ENCODE measurements at places on chromosomes 11 and 22.
A peak's percentile ranks its signal among the peaks of the same experiment; 100 is the strongest.

GRCh38 chr11:32466279-32466915 is 31.1 kb upstream of the WT1 start:
- H3K36me3 ChIP-seq, result no peaks in the 10 kb centered on the region
- peaks cover 31% of the 10 kb centered on the region for H3K27me3 ChIP-seq
- H3K4me3 ChIP-seq, result no peak overlapping the region
- H3K27ac ChIP-seq, result no peak overlapping the region
- H3K4me1 ChIP-seq, result no peaks in the 10 kb centered on the region

- H3K27me3 ChIP-seq, result no peaks in the 10 kb centered on the region
- DNase-seq, result no peak
- H3K36me3 ChIP-seq, result peaks cover 1% of the 10 kb centered on the region
- H3K4me1 ChIP-seq, result peaks cover 29% of the 10 kb centered on the region
- no peak overlapping the region for H3K27ac ChIP-seq
- H3K4me3 ChIP-seq, result no peak overlapping the region
These were observed 24.8 kb downstream of the ACER3 start for GRCh38 chr11:76885390-76886097.

- DNase-seq, result no peak
- no peak overlapping the region for H3K4me3 ChIP-seq
- no peaks in the 10 kb centered on the region for H3K36me3 ChIP-seq
- H3K27ac ChIP-seq, result no peak overlapping the region
These were observed 643.6 kb downstream of the ETS1 start for GRCh38 chr11:127943763-127944162.

GRCh38 chr22:30113494-30113893 is 33.2 kb downstream of the HORMAD2 start:
- H3K27ac ChIP-seq, result no peak overlapping the region
- H3K27me3 ChIP-seq, result peaks cover 4% of the 10 kb centered on the region
- no peaks in the 10 kb centered on the region for H3K4me1 ChIP-seq

DNA sequence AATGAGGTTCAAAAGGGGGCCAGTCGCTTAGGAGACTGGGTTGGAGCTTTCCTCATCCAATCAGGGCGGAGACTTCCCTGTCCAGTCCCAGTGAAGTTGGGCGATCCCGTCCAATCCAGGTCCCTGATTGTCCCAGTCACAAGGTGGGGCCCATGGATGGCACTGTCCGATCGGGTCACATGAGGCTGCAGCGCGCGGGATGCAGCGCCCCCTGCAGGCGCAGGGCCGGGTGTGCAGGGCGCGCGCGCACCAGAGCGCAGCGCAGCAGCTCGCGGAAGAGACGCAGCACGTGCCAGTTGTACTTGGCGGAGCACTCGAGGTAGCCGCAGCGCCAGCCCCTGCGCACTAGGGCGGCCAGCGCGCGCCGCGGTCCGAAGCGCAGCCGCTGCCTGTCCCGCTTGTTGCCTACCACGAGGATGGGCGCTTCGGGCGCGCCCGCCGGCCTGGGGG is 2.3 kb downstream of the RASL10A start:
- no peak for DNase-seq
- no peak overlapping the region for H3K27ac ChIP-seq
- H3K27me3 ChIP-seq, result peaks cover 48% of the 10 kb centered on the region
- no peak overlapping the region for H3K4me3 ChIP-seq
- peaks cover 9% of the 10 kb centered on the region for H3K36me3 ChIP-seq

GRCh38 chr11:18705651-18706281 is 7.2 kb downstream of the TMEM86A start:
- H3K4me3 ChIP-seq, result peak overlapping the region; percentile 91
- H3K27me3 ChIP-seq, result peaks cover 11% of the 10 kb centered on the region
- H3K4me1 ChIP-seq, result peaks cover 11% of the 10 kb centered on the region
- H3K36me3 ChIP-seq, result peaks cover 7% of the 10 kb centered on the region

DNA sequence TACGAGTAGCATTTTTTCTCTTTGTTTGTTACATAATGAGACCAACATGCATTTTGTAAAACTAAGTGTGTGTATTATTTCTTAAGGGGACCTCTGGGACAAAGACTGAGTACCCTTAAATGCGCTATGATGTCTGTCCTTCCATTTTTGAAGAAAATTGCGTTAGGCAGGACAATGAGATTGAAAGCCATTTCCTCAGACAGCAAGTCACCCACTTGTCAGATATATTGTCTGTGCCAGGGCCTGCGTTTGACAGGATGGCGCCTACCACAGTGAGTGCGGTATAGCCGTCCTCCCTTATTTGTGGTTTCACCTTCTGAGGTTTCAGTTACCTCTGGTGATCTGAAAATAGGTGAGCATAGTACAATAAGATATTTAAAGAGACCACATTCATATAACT is 2.2 kb downstream of the AP2A2 start:
- peak overlapping the region; percentile 80 for H3K4me3 ChIP-seq
- H3K4me1 ChIP-seq, result peaks cover 43% of the 10 kb centered on the region
- H3K27me3 ChIP-seq, result no peaks in the 10 kb centered on the region
- H3K36me3 ChIP-seq, result peaks cover 27% of the 10 kb centered on the region
- no peak for DNase-seq
- no peak overlapping the region for H3K27ac ChIP-seq

DNA sequence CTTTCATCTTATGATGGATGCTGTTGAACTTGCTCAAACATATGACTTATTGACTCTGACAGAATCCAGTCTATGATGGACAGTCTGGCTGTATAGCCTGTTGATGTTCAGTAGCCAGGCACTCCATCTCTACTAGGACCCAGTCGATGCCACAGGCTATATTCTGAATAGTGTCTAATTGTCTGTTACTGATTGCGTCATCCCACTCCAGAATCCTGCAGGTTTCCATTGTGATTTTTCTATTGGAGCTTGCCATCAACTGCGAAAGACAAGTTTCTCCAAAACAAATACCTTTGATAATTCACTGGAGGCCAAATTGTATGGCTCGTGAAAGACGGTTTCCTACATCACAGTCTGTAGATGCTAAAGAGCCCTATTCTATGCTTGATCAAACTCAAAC is 481.7 kb upstream of the CHORDC1 start:
- no peak for DNase-seq
- no peaks in the 10 kb centered on the region for H3K36me3 ChIP-seq
- H3K4me3 ChIP-seq, result no peak overlapping the region

GRCh38 chr11:130031945-130032344 is 29.3 kb upstream of the PRDM10 start:
- H3K4me3 ChIP-seq, result no peak overlapping the region
- peaks cover 10% of the 10 kb centered on the region for H3K27me3 ChIP-seq
- no peak for DNase-seq

DNA sequence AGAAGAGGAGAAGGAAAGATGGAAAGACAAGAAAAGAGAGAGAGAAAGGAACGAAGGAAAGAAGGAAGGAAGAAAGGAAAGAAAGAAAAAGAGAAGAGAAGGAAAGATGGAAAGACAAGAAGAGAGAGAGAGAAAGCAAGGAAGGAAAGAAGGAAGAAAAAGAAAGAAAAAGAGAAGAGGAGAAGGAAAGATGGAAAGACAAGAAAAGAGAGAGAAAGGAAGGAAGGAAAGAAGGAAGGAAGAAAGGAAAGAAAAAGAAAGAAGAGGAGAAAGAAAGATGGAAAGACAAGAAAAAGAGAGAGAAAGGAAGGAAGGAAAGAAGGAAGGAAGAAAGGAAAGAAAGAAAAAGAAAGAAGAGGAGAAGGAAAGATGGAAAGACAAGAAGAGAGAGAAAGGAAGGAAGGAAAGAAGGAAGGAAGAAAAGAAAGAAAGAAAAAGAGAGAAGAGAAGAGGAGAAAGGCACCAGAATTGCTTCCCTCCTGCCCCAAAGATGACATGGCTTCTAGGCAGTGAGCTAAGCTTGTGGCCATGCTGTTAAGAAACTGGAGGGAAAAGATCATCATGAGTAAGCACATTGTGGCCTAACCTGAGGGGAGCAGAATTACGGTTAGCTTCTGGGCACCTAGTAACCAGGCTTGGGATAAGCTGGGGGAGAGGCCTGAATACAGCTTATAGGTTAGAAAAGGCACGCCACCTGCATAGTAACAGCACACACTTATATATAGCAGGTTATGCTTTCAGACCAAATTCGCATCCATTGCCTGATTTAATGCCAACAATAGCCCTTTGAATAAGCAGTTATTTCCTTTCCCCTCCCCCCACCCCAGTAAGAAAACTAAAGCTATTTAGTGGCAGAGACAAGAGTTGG is 2.3 kb upstream of the ST3GAL4 start:
- DNase-seq, result no peak
- H3K4me1 ChIP-seq, result peaks cover 41% of the 10 kb centered on the region
- no peaks in the 10 kb centered on the region for H3K27me3 ChIP-seq
- peak overlapping the region; percentile 77 for H3K27ac ChIP-seq

DNA sequence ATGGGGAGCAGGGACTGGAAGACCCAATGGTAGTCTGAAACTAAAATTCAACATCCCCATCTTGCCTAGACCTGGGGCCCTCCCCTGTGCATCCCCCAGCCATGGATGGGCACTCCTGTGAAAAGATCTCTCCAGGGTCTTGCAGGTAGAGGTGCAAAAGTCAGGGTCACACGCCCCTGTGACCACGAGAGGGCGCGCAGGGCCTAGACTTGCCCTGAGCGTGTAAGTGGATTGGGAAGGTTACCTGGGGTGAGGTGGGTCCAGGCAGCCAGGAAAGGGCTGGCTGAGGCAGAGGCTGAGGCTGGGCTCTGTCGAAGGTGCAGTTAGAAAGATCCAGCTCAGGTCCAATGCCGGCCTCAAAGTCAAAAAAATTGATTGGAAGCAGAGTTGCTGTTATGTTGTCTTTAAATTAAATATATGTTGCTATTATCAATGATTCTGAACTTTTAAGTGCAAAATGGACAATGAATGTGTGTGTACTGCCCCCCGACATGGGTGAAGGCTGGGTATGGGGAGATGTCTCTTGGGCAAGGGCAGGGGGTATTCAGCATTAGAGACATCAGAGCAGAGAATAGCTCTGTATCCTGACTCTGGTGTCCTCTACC is 4.8 kb upstream of the POU2F3 start:
- DNase-seq, result peak; percentile 21
- no peaks in the 10 kb centered on the region for H3K36me3 ChIP-seq
- no peak overlapping the region for H3K27ac ChIP-seq
- peaks cover 66% of the 10 kb centered on the region for H3K27me3 ChIP-seq

DNA sequence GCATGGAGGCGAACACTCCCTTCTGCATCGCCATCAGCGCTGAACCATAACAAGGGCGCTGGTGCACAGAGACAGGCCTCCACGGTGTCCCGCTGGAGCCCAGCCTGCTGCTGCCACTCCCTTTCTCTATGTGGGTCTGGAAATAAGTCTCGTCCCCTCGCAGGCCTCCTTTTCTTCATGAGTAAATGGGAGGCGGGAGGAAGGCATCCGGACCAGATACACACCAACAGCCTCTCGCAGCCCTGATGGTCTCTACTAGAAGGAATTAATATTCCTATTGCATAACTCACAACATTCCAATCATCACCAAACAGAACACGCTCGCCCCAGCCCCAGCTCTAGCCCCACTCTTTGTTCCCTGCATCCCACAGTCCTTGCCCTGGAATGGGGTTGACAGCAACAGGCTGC is 14.9 kb downstream of the RASD2 start:
- no peak for DNase-seq
- H3K27ac ChIP-seq, result no peak overlapping the region
- peaks cover 2% of the 10 kb centered on the region for H3K36me3 ChIP-seq
- peaks cover 62% of the 10 kb centered on the region for H3K27me3 ChIP-seq
- peaks cover 8% of the 10 kb centered on the region for H3K4me1 ChIP-seq
- H3K4me3 ChIP-seq, result no peak overlapping the region

DNA sequence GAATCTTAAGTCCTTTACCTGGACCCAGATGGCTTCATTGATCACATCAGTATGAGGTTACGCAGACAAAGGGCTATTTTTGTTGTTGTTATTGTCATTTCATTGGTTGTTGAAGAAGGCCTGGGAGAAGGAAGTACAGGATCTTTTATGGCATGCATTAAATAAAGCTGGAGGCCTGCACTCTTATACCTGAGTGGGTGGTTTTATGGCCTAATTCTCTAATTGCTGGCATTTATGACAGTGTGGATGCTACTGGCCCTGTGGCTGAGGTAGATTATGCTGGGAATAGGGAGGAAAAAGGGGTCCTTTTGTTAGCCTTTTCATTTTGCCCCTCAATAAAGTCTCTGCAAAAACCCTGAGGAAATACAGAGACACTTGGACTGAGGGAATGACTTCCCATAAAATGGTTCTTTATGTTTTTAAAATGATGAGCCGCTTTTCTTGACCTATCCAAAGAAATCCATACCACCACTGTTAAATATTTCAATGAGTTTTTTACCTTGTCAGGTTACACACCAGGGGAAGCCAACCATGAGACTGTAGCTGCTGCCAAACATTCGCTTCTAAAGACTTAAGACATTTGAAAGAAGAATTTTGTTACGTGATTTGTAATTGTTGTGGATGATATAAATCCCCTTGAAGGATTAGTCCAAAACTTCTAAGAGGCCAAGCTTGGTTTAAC is 6.8 kb downstream of the KMT2A start:
- DNase-seq, result no peak
- H3K36me3 ChIP-seq, result peaks cover 18% of the 10 kb centered on the region
- no peaks in the 10 kb centered on the region for H3K27me3 ChIP-seq
- peak overlapping the region; percentile 75 for H3K27ac ChIP-seq
- H3K4me1 ChIP-seq, result peaks cover 95% of the 10 kb centered on the region

DNA sequence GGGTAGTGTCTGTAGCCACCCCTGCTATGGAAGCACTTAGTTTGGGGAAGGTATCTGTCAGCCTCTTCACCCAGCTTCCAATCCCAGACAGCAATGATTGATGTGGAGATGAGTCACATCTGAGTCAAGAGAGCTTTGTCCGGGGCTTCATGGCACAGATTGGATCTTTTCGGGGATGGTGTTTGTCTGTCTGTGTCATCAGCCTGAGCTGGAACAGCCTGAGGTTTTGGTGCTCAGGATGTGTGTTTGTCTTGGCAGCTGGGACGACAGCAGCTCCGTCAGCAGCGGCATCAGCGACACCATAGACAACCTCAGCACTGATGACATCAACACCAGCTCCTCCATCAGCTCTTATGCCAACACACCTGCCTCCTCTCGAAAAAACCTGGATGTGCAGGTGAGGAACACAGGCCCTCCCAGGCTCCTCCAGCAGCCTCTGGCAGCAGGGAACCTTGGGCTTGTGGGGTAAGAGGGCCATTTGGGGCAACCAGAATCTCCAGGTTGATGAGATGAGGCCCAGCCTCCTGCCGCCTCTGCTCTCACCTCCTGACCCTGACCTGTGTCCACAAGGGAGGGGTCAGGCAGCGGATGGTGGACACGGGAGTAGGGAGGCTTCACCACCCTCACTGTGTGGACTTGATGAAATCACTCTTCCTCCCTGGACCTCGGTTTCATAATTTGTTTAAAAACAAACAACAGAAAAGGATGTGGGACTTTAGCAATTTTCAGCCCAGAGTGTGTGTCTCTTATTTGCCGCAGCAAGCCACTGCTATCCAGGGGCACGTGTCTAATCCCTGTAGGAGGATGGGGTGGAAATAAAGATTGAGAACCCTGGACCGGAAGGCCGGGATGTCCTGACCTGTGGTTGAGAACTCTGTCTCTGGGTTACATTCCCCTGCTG is 124.3 kb downstream of the DBX1 start:
- H3K27me3 ChIP-seq, result peaks cover 69% of the 10 kb centered on the region
- no peak for DNase-seq
- no peaks in the 10 kb centered on the region for H3K4me1 ChIP-seq
- H3K4me3 ChIP-seq, result no peak overlapping the region

DNA sequence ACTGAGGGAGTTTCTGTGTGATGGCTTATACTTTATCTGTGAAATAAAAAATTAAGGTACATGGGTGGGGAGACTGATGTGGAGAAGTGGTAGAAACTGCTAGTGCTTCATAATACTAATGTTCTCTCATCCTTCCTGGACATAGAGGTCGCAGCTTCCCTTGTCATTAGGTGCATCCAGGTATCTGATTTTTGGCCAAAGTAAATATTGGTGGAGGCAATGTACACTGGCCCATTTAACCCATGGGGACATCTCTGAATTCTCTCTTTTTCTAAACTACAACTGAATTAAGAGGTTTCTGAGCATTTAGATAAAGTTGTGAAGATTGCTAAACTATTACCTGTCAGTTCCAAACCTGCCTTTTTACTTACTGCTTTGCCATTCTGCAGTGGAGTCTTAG is 140.9 kb upstream of the CHORDC1 start:
- H3K4me1 ChIP-seq, result no peaks in the 10 kb centered on the region
- H3K4me3 ChIP-seq, result no peak overlapping the region
- no peak for DNase-seq
- no peak overlapping the region for H3K27ac ChIP-seq

All from central memory CD8-positive, alpha-beta T cell (primary cell).